ENCODE measurements at places on chromosomes 7 and 10.

DNA sequence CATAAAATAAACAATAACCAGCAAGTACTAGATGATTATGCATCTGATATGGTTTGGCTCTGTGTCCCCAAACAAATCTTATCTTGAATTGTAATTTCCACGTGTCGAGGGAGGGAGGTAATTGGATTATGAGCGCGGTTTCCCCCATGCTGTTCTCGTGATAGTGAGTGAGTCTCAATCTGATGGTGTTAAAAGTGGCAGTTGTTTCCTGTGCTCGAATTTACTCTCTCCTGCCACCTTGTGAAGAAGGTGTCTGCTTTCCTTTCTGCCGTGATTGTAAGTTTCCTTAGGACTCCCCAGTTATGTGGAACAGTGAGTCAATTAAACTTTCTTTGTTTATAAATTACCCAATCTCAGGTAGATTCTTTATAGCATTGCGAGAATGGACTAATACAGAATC, 15.1 kb downstream of the CNTNAP2 start:
- no peak for DNase-seq

- no peak for DNase-seq
Observed at GRCh38 chr10:69504576-69505250, 53.4 kb downstream of the TSPAN15 start.

DNA sequence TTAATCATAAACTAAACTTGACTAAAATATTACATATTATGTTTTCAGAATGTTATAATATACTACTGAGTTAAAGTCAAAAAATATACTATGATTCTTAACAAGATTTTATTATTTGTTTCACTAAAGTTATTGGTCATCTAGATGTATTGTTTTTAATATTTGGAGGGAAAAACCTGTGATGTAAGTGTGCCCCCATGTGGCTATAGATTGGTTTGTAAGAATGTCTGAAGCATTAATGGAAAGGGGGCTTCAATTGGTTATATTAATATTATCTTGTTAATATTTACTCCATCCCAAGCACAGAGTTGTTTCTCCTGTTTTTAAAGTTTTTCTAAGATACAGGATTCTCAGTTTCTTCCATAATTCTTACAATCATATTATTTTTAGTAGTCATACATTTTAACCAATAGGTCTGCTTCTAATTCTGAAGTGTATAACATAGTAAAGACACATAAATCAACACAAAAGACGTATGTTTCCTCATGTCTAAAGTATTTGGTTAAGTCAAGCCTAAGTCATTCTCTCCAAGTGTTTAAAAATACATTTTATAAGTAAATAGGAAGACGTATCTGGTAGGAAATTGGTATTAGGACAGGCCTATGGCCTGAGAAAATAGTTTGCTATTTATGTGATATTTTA, 58.0 kb downstream of the GNAT3 start:
- peak; percentile 34 for DNase-seq

DNA sequence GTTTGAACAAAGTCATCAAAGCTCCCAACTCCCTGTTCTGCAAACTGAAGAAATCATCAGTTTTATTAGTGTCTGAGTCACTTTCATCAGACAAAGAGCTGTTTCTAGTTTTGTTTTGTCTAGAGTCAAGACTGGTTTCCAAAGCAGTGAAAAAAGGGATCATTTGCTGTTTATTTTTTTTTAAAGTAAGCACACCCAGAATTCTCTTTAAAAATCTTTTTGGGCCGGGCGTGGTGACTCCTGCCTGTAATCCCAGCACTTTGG, 972.0 kb upstream of the CELF2 start:
- DNase-seq, result peak; percentile 45

- no peak for DNase-seq
Observed at GRCh38 chr10:92850185-92850584, 1.9 kb downstream of the EXOC6 start.

DNA sequence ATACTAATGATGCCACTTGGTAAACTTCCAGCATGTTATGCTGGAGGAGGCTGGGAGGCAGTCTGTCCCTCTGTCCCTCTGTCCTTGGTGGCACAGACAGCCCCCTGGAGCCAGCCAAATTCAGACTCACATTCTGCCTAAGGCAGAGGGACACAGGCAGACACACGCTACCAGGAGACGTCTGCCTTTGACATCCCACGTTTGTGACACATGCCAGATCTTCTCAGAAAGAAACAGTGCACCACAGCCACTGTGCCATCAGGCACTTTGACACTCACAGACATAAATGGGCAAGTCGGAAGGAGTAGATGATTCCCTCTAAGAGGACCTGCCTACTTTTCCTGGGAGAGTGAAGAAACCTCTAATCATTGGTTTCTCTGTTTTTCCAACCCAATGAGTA, 467.0 kb downstream of the DPP6 start:
- DNase-seq, result no peak

DNA sequence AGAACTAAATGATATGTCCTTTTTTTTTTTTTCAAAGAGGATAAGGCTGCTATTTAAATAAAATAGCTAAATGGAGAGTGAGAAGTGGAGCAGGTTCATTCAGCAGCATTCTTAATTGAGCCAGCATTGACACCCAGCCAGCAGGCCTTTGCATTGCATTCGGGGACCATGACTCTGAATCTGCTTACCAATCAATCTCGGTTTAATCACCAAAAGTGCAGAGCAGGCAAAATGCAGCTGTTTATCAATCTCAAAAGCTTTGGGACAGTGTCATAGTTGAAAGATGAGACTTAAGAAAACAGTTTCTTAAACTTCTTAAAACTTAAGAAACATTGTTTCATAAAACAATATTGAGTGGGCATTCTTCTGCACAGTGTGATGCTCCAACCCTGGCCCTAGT, 51.7 kb downstream of the PLEKHA8 start:
- no peak for DNase-seq

DNA sequence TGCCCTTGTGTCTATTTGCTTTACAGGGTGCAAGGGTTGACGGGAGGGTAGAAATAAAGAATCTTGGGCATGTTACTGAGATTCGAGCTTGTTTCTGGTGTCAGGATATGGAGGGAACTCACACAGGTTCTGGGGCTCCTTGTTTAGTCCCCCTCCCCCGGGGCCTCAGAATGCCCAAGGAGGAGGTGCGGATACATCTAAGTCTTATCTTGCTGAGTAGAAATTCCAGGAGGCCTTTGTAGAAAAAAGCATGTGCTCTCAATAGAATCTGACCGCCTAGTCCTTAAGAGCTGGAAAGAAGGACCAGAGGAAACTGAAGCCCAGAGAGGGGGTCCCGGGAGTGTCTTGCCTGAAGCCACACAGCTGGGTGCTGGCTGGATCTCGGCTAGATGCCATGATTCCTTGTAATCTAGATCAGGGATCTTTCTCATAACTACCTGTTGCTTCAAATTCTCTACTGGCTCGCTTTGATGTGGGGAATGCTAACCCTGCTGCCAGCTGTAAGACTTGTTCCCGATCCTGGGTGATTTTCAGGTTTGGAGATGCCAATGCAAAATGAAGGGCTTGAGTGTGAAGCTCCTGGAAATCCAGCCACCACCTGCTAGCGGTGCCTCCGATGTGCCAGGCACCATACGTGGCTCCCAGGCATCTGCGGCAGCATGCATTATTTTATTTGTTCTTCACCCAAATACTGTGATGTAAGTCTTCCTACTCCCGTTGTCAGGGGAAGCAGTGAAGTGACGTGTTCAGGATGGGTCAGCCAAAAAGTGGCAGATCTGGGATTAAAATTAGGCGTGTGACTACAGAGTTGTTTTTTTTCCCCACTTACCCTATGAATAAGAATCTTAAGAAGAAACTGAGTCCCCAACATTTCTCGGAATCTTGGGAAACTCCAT, 226.0 kb downstream of the TCF7L2 start:
- no peak for DNase-seq

DNA sequence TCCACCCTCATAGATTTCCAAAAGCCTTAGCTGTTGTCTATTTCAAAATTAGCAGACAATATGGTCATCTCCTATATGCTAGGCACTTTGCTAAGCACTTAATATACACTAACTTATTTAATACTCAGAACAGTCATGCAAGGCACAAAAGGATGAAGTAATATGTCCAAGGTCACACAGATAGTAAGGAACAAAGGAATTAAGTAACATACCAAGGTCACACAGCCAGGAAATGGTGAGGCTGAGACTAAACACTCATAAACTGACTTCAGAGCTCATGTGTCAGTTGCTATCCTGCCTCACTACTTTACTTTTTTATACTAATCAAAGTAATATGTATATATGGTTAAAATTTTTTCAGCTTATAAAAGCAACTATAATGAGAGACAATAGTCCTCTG, 23.6 kb upstream of the HIBADH start:
- DNase-seq, result no peak

DNA sequence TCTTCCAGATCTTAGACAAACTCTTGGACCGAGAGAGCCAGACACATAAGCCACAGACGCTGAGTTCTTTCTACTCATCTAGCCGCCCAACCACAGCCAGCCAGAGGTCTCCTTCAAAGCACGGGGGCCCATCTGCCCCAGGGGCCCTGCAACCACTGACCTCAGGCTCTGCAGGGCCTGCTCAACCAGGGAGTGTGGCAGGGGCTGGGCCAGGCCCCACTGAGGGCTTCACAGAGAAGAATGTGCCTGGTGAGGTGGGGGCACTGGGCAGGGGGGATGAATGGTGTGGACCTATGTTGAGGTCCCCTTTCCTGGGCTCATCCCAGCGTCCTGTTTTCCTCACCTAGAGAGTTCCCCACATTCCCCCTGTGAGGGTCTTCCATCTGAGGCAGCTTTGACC, 11.4 kb downstream of the ZSWIM8 start:
- DNase-seq, result no peak

- peak; percentile 88 for DNase-seq
Observed at GRCh38 chr10:59079386-59080226, 96.8 kb upstream of the PHYHIPL start.

GRCh38 chr7:368651-369475, 78.9 kb downstream of the FOXL3 start:
- DNase-seq, result peak; percentile 75

- peak; percentile 20 for DNase-seq
Observed at GRCh38 chr10:48215486-48216203, 58.9 kb downstream of the FRMPD2 start.

DNA sequence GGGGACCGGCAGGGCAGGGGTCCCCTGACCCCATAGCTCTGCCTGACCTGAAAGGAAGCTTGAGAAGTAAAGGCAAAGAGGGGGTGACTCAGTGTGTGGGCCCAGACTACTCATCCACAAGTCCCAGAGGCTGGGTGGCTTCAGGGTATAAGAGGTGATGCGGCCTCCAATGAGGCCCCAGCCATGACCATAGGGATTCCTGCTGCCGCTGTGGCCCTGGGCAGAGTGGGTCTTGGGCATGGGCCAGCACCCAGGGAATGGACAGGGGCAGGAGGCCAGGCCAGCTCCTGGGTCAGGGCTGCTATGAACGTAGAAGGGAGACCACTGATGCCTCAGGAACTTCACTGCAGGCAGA, 64.4 kb upstream of the EBF3 start:
- no peak for DNase-seq

DNA sequence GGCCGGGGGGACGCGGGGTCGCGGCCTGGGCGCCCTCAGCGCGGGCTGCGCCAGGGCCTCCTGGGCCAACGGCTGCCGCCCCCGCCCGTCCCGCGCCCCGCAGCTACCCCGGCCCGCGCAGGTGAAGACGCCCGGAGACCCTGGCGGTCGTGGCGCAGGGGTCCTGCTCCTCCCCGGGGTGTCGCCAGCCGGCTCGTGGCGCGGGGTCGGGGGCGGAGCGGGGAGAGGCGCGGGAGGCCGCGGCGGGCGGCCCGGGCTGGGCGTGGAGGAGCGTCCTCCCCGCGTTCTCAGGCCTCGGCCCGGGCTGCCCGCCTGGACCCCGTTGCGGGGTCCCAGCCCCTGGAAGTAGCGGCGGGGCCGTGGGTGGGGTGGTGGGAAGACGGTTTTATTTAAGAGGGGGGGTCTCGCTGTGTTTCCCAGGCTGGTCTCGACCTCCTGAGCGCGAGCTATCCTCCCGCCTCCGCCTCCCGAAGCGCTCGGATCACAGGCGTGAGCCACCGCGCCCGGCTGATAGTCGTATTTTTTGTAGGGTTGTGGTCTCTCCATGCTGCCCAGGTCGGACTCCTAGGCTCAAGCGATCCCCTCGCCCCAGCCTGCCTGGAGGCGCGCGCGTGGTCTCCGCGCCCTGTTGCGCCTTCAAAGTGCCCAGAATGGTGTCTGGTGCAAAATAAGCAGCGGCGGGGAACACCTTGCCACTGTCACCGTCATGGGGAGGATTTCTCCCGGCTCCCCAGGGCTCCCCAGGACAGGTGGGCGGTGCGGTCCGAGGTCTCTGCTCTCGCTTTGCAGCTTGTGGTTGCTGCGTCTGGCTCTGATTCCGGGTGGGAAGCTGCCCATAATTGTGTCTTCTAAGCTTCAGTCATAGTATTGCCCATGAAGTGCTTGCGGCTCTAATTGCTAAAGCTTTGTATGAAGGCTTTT, 15.3 kb upstream of the SUN1 start:
- DNase-seq, result no peak

- no peak for DNase-seq
Observed at GRCh38 chr7:45223728-45224630, 66.4 kb downstream of the RAMP3 start.

DNA sequence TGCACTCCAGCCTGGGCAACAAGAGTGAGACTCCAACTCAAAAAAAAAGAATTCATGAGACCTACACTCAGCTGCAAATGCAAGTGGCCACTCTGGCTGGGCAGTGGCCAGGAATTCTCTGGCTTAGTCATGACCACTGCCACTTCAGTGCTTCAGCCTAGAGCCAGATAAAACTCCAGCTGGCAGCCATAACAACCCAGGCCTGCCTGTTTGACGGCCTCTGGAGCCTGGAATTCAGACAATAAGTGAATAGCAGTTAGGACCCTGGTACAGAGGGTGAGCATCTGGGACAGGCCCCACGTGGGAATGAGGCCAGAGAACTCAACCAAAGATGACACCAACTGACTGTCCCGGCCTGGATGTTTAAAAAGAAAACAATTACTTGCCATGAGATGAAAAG, 18.9 kb downstream of the RCC1L start:
- DNase-seq, result no peak

- no peak for DNase-seq
Observed at GRCh38 chr7:116949941-116950801, 3.1 kb upstream of the ST7 start.

DNA sequence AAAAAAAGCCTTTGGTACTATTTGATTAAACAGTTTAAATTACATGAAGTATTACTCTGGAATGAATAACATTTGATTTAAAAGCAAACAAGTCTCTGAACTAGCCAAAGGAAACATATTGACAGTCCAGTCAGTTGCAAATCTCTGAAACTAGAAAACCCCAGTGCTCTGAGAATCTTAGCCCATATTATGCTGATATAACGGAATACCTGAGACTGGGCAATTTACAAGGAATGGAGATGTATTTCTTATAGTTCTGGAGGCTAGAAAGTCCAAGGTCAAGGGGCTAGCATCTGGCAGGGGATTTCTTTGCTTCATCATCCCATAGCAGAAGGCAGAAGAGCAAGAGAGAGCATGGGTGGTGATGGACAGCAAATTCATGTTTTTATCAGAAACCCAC, 21.7 kb upstream of the FKBP9 start:
- no peak for DNase-seq
